ENCODE measurements at places on chromosomes 3 and 15.

DNA sequence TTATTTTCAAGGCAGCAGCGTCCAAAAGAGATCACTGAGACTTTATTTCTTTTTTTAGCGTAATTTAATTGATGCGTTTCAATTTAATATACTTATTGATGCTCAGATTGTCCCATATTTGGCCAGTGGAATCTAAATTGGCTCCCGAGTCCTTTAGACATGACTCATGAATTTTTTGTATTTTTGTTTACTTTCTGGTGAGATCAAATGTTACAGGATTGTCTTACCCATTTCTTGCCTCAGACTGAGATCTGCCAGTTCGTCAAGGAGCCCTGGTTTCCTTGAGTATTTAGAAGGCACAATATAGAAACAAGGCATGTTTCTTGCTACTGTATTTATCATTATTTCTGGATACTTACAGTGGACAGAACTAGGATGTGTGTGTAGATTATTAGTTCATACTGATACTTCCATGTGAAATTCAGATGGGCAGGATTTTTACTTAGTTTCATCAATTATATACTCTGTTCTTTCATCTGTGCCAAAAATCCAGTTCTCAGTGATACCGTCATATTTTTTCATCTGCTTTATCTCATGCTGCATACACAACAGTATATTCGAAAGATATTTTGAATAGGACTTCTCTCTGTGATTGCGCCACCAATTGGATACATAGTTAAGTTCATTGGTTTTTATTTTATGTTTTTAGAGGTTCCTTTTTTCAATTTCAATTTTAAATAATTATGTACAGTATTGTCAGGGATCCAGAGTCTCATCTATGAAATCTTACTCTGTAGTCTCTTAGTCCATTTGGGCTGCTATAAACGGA is 436.9 kb upstream of the C2CD4B start:
- no peak for DNase-seq

DNA sequence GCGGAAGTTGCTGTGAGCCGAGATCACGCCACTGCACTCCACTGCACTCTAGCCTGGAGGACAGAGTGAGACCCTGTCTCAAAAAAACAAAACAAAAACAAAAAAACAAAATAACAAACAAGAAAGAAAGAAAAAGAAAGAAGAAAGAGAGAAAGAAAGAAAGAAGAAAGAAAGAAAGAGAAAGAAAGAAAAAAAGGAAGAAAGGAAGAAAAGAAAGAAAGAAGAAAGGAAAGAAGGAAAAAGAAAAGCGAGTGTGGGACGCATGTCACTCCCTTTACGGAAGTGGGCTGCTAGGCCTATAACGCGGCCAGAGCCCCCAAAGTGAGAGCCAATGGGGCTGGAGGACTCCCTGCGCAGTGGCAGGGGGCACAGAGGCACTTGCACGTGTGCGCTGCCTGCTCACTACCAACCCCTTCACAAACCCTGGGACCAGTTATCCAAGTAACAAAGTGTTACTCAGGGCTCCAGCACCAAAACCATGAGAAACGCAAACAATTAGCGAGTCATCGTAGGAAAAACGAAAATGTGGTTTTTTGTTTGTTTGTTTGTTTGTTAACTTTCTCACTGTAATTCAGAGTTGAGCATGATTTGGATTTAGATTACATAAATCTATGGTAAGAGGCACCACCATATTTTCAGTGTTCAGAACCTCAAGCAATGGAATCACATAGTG is 40.8 kb upstream of the ATP1B3 start:
- no peak for DNase-seq

GRCh38 chr3:172550347-172550943 is 27.2 kb upstream of the TNFSF10 start:
- DNase-seq: no peak

- DNase-seq: no peak
Measured at GRCh38 chr15:51022206-51022605, 72.5 kb downstream of the TNFAIP8L3 start.

- no peak for DNase-seq
Measured at GRCh38 chr3:108145578-108145977, 54.7 kb upstream of the CD47 start.

DNA sequence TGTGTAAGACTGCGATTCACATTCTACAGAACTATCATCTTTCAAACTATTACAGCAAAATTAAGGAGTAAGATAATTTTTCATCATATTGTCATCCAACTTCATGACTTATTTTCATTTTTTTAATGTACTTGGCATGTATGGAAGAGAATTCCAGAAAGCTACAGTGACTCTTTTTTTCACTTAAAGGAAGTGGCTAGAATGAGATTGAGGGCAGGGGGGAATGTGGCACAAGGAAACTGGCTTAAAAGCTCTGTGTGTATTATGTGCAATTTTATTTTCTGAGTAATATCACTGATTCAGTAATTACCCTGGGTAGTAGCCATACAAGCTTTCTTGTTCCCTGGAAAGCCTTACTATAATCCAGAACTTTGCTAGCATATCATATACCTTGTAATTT is 94.6 kb downstream of the FILIP1L start:
- no peak for DNase-seq

DNA sequence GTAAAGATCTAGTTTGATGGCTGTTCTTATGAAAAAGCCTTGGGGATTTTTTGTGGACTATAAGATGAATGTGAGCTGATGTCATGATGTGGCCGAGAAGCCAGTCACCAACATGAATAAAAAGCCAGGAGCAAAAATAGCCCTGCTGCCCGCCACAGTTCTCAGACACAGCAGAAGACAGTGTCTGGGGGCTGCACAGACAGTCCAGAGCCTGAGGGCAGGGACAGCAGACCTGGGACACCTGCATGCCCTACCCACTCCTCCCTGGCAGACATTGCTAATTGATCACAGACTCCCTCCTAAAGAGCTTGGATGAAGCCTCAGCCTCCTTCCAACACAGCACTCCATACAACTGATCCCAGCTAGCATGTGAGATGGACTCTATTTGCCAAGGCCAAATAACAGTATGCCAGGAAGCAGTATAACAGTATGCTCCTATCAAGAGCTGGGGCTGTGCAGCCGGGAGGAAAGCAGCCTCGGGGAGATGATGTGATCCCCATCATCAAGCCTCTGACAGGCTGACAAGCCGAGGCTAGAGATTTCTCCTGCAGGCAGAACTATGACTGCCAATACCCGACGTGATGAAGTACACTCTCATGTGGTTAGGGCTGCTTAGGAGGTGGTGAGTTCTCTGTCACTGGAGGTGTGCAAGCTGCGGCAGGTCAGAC is 105.4 kb upstream of the RPL32 start:
- no peak for DNase-seq

GRCh38 chr3:124318656-124319055 is 326.7 kb upstream of the ROPN1 start:
- no peak for DNase-seq

DNA sequence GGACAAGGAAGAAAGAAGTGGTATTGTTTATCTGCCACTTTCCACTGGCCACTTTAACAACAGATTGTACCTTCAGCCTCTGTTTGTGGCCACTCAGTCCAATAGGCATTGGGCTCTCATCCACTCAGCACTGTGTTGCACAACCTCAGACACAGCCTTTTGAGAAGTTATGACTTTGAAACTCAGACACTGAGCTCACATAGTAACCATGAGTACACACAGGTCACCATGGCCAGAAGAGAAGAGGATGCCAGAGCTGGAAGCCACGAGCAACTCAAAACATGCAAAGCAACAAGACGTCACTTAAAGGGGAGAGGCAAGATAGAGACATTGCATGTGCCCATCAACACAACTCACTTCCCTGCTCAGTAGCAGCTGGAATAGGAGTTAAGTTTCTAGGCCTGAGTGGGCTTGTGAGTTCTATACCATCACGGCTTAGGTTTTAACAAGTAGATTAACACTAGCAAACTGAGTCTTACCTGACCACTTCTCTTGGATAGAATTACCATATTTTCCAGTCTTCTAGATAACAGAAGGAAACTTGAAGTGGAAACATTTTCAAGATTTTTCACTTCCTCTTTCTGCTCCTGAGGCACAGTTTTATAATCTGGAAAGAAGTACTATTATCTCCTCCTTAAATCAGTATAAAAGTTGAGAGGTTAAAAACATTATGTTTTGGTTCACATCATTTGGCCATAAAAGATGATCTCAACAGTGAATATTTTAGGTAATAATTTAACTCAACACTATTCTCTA is 103.5 kb downstream of the IMPG2 start:
- no peak for DNase-seq

- DNase-seq: no peak
Measured at GRCh38 chr3:122893282-122893681, 98.4 kb downstream of the SLC49A4 start.

GRCh38 chr3:64650096-64650622 is 37.6 kb downstream of the ADAMTS9 start:
- no peak for DNase-seq

DNA sequence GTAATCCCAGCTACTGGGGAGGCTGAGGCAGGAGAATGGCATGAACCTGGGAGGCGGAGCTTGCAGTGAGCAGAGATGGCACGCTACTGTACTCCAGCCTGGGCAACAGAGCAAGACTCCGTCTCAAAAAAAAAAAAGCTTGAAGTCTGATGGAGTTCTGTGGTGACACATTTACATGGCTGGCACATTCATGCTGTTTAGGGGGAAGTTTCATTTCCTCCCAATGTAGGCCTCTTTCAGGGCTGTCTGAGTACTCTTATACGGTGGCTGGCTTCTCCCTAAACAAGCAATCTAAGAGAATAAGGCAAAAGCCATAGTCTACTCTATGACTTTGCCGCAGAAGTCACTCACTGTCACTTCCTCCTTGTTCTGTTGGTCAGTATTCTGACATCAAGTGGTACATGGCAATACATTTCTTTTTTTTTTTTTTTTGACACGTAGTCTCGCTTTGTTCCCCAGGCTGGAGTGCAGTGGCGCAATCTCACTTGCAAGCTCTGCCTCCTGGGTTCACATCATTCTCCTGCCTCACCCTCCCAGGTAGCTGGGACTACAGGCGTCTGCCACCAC is 41.2 kb downstream of the OIP5 start:
- no peak for DNase-seq

Measured in stimulated activated CD4-positive, alpha-beta T cell treated with anti-CD3 and anti-CD28 coated beads, Interleukin-1b, Interleukin-23, amount 100 ng/mL, for 1 hour (primary cell).